ENCODE measurements at places on chromosomes 4 and X. TPM values are rescaled to one million over a fixed set of nuclear protein-coding genes. Genes with fewer than 3 reads are reported as not detected.
A peak's percentile ranks its signal among the peaks of the same experiment; 100 is the strongest.

HMGN5 gene
- total RNA-seq = 5.4 TPM

ZNF185 gene
- total RNA-seq = 0.82 TPM

GYPA gene
- not detected for total RNA-seq

DNA sequence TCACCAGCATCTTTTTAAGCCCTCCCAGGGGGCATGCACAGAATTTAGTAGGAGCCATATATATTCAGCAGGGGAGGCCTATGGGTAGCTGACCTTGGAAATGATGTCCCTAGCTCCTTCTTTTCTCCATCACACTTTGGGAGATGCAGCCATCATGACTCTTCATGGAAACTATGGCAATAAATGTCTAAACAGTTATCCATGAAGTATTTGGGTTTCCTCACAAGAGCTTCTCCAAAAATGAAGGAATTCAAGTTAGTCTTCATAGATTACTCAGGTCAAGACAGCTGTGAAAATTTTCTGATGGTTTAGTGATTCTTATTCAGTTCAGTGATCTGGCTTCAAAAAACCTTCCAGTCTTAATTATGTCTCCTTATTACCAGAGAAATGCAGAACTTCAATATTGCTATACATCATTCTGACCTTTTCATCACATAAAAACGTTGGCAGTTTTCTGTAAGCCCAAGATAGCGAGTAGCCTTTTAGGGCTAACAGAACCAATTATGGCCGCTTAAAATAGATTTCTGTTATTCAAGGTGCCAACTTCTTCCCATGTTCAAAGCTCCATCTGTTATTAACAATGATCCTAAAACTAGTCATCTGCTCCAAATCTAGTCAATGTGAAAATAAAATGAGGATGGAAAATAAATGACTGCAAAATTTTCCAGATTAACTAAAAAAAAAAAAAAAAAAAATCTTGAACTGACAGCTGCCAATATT is 52.5 kb downstream of the TMEM156 start:
- no peak for DNase-seq

DNA sequence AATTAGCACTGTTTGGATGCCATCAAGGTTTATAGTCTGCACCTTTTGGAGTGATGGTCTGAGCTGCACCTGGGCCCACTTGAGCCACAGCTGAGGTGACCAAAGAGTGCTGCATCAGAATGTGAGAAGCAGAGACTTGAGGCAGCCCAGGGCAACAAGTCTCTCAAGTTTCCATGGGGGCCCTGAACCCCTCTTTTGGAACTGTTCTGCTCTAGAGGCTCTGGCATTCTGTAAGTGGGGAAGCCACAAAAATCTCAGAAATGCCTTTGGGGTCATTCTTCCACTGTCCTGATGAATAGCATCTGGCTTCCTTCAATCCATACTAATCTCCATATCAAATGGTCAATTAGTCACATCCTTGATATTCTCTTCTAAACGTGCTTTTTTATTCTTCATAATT is 298.4 kb upstream of the MAOA start:
- no peak for DNase-seq

GRCh38 chr4:108466936-108467902 is 153.2 kb upstream of the RPL34 start:
- DNase-seq = peak; percentile 47

GRCh38 chr4:76974150-76974549 is 24.6 kb downstream of the SEPTIN11 start:
- DNase-seq = no peak

DNA sequence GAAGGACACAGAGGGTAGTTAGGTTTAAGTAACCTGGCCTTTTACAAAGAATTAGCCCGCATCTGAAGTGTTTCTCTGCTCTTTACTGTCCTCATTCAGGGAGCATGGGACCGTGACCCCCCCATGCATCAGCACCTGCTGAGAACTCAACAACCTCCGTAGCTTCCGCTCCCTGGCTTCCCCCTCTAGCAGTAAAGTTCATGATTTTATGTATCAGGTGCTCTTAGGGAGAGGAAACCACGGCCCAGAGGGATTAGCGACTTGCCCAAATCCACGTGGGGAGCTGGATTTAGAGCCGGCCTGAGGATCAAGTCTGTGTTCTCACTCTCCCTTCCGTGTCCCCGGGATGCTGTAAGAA is 284.6 kb upstream of the GATB start:
- no peak for DNase-seq

GRCh38 chrX:77820091-77820727 is 34.2 kb upstream of the ATRX start:
- no peak for DNase-seq
